AG10803 (cell line): ENCODE measurements at places on chromosomes 5 and 9.

- peak; percentile 9 for DNase-seq
Observed at GRCh38 chr9:4829969-4830368, 37.2 kb downstream of the RCL1 start.

DNA sequence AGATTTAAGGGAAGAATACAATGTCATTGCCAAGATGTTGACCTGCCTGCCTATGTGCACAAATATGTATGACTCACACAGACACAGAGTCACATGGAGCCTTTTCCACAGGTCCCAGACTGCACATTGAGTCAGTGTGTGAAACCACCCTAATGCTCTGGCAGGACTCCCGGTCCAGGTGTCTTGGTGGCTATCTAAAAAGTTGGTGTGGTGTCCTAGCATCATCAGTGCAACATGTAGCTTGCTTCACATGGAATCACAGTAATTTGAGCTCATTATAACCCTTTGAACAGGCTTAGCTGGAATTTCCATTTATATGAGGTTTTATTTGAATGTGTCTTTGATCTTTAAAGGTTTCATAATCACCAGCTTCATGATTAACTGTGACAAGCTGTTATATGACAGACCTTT lies 10.7 kb downstream of the IFNA5 start:
- no peak for DNase-seq

- no peak for DNase-seq
Observed at GRCh38 chr9:75927356-75927755, 36.9 kb downstream of the PCSK5 start.

GRCh38 chr5:173941102-173941501 lies 47.9 kb upstream of the C5orf47 start:
- no peak for DNase-seq
